GM18507 (cell line): ENCODE measurements at places on chromosomes 3 and 15.
A peak's percentile ranks its signal among the peaks of the same experiment; 100 is the strongest.

GRCh38 chr3:16142350-16143025, 32.0 kb upstream of the GALNT15 start:
- DNase-seq: no peak

DNA sequence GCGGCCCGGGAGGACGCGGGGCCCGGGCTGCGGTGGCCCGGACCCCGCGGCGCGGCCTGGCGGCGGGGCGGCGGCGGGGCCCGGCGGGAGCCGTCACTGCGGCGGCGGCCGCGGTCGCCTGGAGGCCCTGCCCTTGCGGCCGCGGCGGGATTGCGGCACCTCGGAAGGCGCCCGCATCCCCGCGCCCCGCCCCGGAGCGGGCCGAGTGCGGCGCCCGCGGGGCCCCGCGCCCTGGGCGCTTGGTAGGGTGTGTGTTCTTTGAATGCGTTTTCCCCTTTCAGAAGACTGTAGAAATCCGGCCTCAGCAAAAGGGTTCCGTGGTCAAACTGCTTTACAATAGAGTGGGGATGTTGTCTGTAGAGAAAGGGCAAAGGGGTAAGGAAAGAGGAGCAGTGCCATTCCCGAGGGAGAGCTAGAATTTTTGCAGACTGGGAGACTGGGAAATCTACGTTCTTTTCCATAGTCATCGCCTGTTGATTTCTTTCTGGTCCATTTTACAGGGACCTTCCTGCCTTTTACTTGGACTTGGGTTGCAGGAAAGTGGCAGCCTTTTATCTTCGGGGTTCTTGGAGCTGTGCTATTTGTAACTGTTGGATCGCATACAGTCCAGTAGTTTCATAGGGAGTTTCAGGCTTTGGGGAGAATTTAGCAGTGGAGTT, 630 bp downstream of the SNRK start:
- DNase-seq: peak; percentile 12

- no peak for DNase-seq
These were observed 576.3 kb downstream of the GRM7 start for GRCh38 chr3:7437231-7437630.

DNA sequence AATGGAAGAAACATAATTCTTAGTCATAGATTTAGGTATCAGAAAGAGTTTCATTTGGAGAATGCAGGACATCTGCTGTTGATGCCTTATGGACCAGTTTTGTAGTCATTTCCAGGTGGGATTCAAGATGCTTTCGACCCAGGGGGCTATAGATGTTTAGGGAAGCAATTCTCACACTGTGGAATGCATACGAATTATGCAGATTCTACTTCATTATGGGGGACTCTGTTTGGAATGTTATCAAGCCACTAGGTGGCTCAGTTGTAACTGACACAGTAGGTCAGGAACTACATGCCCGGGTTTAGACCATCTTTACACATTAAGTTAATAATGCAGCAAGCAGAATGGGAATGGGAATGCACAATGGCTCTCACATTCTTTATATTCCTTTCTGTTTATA, 1359.8 kb downstream of the ZPLD1 start:
- DNase-seq: no peak

GRCh38 chr15:91302588-91303439, 202.8 kb downstream of the SV2B start:
- DNase-seq: peak; percentile 36

GRCh38 chr3:59749291-59749690, 699.5 kb upstream of the CFAP20DC start:
- DNase-seq: no peak

DNA sequence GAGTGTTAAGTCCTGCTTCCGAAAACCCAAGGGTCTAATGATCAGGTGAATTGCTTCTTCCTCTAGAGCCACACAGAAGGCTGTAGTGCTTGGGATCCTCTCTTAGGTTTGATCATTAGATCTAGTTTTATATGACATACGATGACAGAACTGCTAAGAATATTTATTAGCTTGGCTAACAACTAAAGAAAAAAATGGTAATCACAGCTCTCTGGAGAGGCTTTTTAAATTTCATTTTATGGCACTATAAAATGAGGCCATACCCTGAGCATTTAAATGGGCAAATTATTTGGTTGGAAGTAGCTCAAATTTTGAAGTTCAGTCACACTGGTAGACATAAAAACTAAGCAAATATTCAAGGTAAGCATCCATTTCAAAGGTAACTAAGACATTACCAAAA, 482.5 kb upstream of the WNT5A start:
- no peak for DNase-seq

DNA sequence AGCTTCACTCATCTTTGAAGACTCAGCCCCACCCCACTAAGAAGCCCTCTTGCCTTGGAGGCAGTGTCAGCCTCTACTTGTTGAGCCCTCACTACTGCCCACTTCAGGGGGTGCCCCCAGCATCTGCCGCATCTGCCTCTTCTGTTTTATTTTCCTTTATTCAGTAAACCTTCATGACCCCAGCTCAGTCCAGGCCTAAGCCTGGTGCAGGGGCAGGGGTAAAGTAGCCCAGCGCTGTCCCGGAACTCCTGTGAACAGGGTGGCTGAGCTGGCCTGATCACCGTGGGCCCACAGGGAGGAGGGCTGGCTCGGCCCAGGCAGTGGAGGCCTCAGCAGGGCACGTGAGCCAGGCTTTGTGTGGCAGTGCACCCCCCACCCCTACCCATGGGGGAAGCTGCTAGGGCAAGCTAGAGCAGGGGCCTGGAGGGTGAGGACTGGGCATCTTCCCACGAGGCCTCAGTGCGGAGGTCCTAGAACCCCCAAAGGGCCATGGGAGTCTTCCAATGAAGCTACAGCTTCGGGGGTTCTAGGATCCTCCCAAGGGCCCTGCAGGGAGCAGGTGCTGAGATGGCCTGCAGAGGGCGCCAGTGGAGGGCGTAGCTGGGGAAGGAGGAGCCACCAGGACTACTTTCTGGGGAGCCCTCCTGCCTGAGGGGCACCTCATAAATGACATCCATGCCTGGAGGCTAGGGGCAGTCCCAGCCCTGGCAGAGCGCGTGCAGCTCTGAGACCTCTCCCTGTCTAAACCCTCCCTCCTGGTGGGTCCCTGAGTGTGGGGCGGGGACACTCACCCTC, 36.0 kb downstream of the TSPAN3 start:
- no peak for DNase-seq

DNA sequence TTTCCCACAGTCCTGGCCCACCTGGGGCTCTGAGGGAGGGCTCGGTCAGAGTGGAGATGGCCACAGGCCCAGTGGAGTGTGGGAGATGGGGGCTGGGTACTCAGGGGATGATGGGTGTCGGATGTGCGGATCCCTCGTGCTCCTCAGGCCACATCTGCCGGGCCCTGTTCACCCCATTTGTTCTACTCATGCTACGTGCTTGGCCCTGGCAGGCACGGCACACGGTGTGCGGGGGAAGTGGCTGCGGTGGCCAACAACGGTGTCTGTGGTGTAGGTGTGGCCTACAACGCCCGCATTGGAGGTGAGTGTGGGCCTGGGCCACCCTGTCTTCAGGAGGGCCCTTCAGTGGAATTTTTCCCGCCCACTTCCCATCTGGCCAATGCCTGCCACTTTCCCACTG, 7.0 kb upstream of the FES start:
- no peak for DNase-seq

- no peak for DNase-seq
These were observed 1.5 kb downstream of the MRPL46 start for GRCh38 chr15:88465633-88466224.

GRCh38 chr3:52633786-52634185, 51.9 kb downstream of the PBRM1 start:
- DNase-seq: no peak

DNA sequence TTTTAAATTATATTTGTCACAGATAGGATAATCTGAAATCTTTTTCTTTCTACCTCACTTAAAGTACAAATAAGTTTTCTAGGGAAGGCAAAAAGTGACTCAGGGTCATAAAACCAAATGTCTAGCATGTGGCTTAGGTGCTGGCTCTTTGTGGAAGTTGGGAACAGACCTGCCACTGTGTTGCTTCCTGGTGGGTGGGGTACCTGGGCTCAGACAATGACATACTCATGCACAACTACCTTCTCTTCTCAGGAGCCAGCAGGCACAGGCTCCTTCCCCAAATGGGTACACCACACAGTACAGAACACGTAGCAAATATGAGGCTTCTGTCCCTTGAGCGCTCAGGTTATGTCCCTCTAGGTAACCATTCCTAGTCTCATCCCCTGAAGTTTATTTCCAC, 40.1 kb upstream of the MUC13 start:
- no peak for DNase-seq

- DNase-seq: no peak
These were observed 63.4 kb upstream of the FOXP1 start for GRCh38 chr3:71646971-71647370.

GRCh38 chr15:73385205-73385604, 16.4 kb upstream of the HCN4 start:
- no peak for DNase-seq

DNA sequence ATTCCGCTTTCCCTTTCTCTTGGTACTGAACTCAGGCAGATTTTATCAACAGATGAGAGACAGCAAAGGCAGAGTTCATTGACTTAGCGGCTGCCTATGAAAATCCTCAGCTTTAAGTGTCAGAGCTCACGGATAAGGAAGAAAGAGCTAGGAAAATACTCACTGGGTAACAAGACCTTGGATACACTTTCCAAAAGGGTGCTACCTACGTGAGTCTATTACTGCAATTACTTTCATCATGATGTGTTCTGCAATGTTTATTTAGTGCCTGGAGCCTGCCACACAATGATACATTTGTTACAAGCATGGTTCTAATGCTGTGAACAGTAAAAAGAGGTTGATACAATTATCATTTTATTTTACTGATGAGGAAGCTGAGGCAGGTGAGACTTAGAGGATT, 177.5 kb downstream of the GRM7 start:
- no peak for DNase-seq

GRCh38 chr15:92151168-92151567, 242.5 kb upstream of the ST8SIA2 start:
- no peak for DNase-seq

DNA sequence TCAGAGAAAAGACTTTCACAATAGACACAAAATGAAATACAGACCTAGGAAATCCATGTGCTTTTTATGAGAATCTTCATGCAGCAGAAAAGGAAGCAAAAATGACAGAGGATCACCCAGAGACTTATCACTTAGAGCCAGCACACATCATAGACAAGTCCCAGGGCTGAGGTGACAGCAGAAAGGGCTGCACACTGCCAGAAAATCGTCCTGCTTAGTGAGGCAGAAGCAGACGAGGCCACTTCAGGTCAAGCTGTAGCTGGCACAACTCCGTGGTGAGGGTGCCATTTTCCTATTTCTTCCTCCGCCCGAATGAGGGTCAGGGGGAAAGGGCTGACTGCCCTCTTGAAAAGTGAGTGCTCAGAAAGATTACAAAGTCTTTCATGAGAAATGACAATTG, 95.9 kb upstream of the TNIK start:
- no peak for DNase-seq

DNA sequence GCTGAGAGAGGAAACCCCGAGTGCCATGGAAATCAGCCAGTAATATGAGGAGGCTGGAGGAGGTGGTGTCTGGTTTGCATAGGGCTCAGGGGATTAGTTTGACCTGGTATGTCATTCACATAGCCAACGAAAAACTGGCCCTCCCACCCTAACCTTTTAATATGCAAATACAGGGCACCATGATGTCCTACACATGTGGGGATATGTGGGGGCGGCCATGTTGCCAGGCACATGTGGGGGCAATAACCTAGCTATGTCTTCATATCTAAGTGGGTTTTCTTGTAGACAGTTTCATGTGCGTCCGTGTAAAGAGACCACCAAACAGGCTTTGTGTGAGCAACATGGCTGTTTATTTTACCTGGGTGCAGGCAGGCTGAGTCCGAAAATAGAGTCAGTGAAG, 110.1 kb downstream of the MOBP start:
- no peak for DNase-seq

- DNase-seq: no peak
These were observed 215.6 kb upstream of the VEPH1 start for GRCh38 chr3:157718800-157719199.

- no peak for DNase-seq
These were observed 120.2 kb upstream of the IGSF10 start for GRCh38 chr3:151581035-151581434.

DNA sequence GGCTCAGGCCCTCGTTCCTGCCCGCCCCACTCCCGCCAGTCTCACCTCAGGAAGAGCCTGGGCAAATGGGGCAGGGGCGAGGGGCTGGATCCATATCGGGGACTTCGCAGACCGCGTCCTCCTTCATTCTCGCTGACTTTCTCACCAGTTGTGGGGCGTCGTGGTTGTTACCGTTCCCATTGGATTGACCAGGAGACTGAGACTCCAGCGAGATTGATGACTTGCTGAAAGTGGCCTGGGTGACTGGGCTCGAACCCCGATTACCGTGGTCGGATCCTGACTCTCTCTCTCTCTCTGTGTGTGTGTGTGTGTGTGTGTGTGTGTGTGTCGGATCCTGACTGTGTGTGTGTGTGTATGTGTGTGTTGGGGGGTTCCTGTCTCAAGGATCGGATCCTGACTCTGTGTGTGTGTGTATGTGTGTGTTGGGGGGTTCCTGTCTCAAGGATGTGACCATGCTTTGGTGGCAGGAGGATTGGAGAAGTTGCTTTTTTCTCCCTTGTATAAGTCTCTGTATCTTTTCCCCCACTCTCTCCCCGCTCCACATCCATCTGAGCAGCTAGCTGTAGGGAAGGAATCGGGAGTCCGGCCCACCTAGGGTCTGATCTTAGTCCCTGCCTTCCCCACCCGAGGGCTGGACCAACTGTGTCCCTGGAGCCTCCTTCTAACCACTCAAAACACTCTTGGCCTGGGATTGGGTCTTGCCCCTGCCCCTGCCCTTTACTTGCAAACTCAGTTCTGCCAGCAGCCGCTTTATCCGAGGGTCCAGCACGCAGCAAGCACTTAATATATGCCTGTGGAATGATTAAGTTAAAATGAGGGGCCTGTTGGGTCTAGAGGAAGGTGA, 603 bp downstream of the PLEKHO2 start:
- no peak for DNase-seq

DNA sequence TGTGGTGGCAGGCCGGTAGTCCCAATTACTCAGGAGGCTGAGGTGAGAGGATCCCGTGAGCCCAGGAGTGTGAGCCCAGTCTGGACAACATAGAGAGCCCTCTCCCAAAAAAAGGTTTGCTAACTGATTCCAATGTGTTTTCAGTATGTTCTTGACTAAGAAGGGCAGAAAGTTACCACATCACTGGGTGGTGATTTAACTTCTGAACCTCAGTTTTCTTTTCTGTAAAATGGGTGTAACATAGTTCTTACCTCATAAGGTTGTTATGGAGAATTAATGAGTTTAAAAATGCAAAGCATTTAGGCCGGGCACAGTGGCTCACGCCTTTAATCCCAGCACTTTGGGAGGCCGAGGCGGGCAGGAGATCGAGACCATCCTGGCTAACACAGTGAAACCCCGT, 28.5 kb upstream of the RAF1 start:
- DNase-seq: no peak
